ENCODE measurements at places on chromosomes 16 and 17. TPM values are rescaled to one million over a fixed set of nuclear protein-coding genes. Genes with fewer than 3 reads are reported as not detected.

Gene SLC16A3
- 581 TPM for total RNA-seq

Gene INO80E
- total RNA-seq: 104 TPM

Gene SGCA
- total RNA-seq: not detected

Gene MYH11
- 0.51 TPM for total RNA-seq

Gene TBC1D26
- total RNA-seq: 0.05 TPM

Gene PNPO
- total RNA-seq: 20.1 TPM

Gene KRT28
- total RNA-seq: not detected

Gene C16orf74
- total RNA-seq: 1.5 TPM

Gene ZNF629
- 19.2 TPM for total RNA-seq

Gene NPIPA5
- total RNA-seq: 0.26 TPM

Gene RSKR
- total RNA-seq: 17.2 TPM

Gene CSH2
- total RNA-seq: not detected

Gene KRT15
- 70.4 TPM for total RNA-seq

Gene SSTR5
- total RNA-seq: 2.8 TPM

Gene CRHR1
- total RNA-seq: 0.15 TPM

Gene MT4
- total RNA-seq: not detected

Gene NOB1
- 48.3 TPM for total RNA-seq

Gene KRTAP4-6
- not detected for total RNA-seq

Gene APOH
- 1.2 TPM for total RNA-seq

Gene ADAMTS18
- total RNA-seq: not detected

Gene KRT31
- total RNA-seq: not detected

Gene CHST6
- 0.05 TPM for total RNA-seq

Gene PTGES3L
- total RNA-seq: 0.74 TPM

Gene CCT6B
- 1.5 TPM for total RNA-seq

Gene PPY
- total RNA-seq: not detected

Gene CES4A
- total RNA-seq: 6.1 TPM

Gene MT1M
- total RNA-seq: 1.8 TPM

Gene DNAI2
- not detected for total RNA-seq

Gene KIF19
- total RNA-seq: not detected
